NCI-H1930 (cell line): ENCODE measurements at places on chromosomes 5 and 9.

- DNase-seq: no peak
These were observed 287.2 kb downstream of the ZSWIM6 start for GRCh38 chr5:61619289-61619688.

DNA sequence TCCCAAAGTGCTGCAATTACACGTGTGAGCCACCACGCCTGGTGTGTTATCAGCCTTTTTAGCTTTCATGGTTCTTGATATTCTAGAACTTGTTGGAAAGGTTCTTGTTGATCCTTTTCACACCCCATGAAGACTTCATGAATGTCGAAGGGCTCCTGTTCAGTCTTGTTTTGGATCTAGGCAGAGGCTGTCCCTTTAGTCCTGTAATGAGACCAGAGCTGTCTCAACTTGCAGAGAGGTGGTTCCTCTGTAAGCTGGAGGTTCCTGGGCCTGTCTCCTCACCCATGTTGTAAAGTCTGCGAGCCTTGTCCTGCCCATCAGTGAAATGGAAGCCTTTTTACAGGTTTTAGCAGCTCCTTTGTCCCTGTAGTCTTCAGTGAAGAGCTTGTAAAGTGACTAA is 38.2 kb downstream of the PRRC2B start:
- no peak for DNase-seq

- no peak for DNase-seq
These were observed 24.0 kb downstream of the ADAMTSL2 start for GRCh38 chr9:133558191-133559126.

GRCh38 chr5:176180339-176180738 is 57.9 kb upstream of the SIMC1 start:
- DNase-seq: no peak

- no peak for DNase-seq
These were observed 180.8 kb downstream of the GAPVD1 start for GRCh38 chr9:125442452-125442851.

DNA sequence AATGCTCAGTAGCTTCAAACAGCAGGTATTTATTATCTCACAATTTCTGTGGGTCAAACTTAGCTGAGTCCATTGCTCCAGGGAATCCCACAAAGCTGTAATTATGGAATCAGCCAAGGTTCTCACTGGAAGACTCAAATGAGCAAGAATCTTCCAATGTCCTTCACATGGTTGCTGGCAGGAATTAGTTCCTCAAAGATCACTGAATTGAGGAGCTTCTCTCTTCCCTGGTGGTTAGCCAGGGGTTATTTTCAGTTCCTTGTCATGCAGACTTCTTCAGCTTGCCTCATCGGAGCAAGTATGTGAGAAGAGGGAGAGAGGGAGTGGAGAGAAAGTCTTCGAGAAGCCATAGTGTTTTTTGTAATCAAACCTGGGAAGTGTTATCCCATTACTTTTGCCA is 2331.9 kb downstream of the MAT2B start:
- no peak for DNase-seq
